NCI-H446 treated with DMSO at 0.1 percent for 48 hours (cell line): ENCODE measurements at places on chromosomes 11 and 22.

DNA sequence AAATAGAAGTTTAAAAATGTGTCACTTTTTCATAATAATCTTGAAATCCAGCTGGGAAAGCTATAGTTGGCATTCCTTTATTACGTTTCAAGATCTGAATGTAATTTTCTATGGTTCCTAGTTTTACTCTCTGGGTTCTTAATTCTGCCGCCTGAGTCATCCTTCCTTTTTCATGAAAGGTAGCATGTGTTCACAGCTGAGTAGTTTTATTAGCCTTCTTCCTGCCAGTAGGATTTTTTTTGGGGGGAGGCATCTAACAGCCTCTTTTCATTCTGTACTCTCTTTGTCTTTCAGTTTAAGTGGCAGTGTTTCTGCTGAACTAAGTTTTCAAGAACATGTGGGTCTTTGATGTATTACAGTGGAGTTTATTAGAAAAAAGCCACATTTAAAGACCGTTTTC, 36.5 kb downstream of the OR2AG2 start:
- DNase-seq, result no peak

DNA sequence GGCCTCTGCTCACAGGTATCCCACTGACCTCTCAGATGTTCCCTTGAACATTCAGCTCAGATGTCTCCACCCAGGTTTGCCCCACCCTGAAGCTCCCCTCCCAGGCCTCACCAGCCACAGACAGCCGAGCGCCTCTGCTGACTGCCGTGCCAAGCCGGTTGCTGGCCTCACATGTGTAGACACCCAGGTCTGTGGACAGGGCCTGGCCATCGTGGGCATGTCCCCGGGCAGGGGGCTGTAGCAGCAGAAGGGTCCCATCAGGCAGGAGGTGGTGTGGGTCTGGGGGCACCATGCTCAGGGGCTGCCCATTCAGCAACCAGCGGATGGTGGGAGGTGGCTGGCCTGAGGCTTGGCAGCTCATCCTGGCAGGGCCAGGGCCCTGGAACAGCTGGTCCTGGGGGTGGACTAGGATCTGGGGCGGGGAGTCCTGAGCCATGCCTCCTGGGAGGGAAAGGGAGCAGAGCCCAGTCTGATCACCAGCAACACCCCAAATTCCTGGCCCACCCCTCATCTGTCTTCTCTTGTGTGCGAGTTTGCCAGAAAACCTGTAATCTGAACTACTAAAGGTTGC, 759 bp downstream of the ROBO4 start:
- DNase-seq, result no peak

GRCh38 chr11:107547961-107548360, 17.6 kb downstream of the ALKBH8 start:
- DNase-seq, result no peak

DNA sequence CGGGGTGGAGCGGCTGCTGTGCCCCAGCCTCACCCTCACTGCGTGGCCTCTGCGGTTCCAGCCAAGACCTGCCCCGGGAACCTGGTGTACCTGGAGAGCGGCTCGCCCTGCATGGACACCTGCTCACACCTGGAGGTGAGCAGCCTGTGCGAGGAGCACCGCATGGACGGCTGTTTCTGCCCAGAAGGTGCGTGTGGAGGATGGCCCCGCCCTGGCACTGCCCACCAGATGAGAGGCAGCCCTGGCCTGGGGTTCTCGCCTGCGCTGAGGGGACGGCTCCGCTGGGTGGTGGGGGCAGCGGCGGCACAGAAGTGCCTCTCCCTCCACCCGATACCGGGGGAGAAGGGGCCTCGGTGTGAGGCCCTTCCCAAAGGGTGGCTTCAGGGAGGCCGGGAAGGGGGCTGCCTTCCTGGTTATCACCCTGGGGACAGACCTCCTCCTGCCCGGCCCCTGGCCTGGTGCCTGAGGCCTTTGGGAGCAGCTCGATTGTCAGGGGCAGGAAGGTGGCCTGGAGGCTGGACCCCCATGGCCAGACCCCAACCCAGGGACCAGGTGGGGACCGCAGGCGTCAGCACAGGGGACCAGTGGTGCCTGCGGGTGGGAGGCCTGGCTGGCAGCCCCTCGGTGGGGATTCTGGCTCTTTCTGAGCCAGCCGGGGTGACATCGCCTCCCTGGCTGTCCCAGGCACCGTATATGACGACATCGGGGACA, 7.1 kb downstream of the MUC2 start:
- no peak for DNase-seq

- DNase-seq, result peak; percentile 88
These were observed 5.5 kb downstream of the CSNK2A3 start for GRCh38 chr11:11347592-11347991.

GRCh38 chr11:66124564-66124963, 54.5 kb downstream of the PACS1 start:
- no peak for DNase-seq

DNA sequence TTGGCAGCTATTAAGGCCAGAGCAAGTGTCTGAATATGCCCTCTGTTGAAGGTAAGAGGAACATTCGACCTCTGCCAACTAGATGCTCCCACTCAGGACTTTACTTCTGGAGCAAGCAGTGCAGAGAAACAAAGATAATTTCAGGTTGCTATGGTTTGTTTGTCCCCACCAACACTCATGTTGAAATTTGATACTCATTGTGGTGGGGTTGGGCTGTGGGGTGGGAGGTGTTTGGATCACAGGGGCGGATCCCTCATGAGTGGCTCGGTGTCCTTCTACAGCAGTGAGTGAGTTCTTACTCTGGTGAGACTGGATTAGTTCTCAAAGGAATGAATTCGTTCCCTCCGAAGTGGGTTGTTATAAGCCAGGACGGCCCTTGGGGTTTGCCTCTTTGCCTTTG, 12.0 kb downstream of the OR8A1 start:
- no peak for DNase-seq

DNA sequence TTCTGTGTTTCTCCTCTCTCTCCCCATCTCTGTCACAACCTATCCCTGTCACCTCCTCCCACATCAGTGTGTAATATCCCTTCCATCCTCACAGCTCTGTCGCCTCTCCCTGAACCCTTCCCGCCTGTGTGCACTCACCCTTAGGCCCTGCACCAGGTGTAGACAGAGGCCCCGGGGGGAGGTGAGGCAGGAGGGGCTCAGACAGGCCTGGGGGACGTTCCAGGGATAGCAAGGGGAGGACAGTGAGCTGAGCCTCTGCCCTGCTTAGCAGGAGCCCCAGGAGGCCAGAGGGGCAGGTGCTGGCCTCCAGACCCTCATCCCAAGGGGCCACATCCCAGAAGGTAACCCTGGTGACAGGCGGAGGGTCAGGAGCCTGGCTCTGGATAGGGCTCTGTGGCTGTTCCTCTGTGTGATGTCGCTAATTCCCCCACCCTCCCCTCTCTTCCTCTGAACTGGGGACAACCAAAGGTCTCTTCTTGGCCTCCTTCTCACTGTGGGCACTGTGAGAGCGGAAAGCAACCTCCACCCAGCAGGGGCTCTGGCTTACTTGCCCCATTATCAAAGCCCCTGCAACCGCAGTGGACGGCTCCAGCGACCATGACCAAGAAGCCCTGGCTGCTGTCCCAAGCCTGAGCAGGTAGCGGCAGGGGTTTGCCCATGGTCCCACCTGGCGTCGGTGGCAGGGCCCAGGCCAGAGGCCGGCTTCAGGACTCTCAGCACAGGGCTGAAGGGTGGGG, 35.7 kb downstream of the KCNJ4 start:
- DNase-seq, result no peak

DNA sequence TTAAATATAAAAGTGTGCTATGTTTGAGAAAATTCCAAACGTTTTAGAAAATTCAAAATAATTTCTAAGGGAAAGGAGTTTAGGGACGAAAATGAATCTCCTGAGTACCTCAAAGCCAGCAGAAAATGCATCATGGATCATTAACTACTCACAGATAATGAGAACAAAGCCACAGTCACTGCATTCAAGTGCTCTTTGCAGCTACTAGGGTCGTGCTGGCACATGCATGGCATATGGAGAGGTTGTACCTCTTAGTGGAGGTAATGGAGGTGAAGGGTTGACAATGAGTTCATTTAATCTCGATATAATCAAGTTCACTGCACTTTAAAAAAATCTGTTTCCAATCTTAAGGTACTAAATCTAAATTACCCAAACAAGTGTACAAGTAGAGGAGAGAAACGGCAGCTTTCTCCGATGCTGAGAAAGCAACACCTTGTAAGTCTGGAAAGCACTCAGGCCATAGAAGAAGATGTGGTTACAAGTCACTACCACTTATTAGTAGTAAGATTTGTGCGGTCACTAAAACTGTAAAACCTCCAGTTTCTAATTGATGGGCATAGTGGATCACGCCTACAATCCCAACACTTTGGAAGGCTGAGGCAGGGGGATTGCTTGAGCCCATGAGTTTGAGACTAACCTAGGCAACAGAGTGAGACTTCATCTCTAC, 261.1 kb upstream of the ANO3 start:
- DNase-seq, result no peak

- DNase-seq, result no peak
These were observed 36.1 kb upstream of the ADSL start for GRCh38 chr22:40310081-40310767.

DNA sequence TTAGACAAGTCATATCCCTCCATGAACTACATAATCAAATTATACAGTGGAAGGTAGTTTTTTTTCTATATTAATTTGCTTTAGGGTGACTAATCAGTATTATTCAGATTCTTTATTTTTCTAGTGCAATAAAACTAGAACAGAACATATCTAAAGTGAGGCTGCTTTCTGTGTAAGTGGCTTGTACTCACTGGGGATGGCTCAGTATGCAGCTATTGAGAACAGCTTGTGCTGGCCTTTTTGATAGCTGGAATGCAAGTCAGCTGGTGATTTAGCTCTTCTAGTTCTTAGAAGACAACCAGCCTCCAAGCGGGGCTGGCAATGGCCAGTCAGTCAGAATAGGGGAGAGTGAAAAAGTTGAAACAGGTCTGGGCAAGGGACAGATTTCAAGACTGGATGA, 119.4 kb downstream of the BLID start:
- DNase-seq, result no peak

GRCh38 chr11:2565447-2566222, 120.8 kb downstream of the KCNQ1 start:
- no peak for DNase-seq

GRCh38 chr11:3886985-3887384, 31.5 kb downstream of the STIM1 start:
- no peak for DNase-seq

- no peak for DNase-seq
These were observed 13.4 kb upstream of the GRK2 start for GRCh38 chr11:67252831-67253239.

GRCh38 chr11:109604481-109605400, 182.8 kb downstream of the C11orf87 start:
- peak; percentile 84 for DNase-seq

- DNase-seq, result peak; percentile 81
These were observed 10.0 kb downstream of the SDF2L1 start for GRCh38 chr22:21652010-21652546.

- DNase-seq, result no peak
These were observed 1205.4 kb downstream of the TBC1D22A start for GRCh38 chr22:47967831-47968230.

DNA sequence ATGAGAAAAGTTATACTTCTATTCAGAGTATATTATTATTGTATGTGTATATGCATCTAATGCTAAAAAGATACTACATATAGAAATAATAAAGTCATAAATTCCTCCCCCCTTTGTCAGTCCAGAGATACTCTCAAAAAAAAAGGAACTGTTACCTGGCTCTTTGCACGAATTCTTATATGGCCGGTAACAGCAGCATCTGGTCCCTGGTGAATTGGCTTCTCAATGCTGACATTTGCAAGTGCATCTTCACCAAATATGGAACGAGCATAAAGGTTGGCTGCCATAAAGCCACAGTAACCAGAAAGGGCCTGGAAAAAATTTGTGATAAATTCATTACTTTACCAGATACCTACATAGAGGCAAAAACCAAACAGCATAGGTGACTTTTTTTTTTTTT, 41.2 kb downstream of the COPB1 start:
- DNase-seq, result no peak

DNA sequence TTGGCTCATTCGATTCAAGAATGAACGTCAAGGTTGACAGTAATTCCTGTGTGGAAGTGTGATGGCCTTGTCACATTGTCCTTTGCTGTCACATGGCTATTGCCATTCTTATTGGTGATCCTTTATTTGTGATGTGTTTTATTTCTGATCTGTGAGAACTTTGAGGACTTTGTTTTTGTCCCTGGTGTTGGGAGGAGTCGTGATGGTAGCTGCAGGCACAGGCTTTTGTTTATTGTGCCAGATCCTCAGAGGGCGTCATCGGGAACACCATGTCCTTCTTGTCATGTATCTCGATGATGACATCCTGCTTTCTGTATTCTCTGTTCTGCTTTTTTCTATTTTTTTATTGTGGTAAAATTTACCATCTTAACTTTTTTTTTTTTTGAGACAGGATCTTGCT, 5.6 kb downstream of the PICK1 start:
- no peak for DNase-seq

GRCh38 chr11:18878211-18878610, 61.0 kb downstream of the MRGPRX1 start:
- no peak for DNase-seq

GRCh38 chr11:79108851-79109250, 332.0 kb downstream of the TENM4 start:
- no peak for DNase-seq

DNA sequence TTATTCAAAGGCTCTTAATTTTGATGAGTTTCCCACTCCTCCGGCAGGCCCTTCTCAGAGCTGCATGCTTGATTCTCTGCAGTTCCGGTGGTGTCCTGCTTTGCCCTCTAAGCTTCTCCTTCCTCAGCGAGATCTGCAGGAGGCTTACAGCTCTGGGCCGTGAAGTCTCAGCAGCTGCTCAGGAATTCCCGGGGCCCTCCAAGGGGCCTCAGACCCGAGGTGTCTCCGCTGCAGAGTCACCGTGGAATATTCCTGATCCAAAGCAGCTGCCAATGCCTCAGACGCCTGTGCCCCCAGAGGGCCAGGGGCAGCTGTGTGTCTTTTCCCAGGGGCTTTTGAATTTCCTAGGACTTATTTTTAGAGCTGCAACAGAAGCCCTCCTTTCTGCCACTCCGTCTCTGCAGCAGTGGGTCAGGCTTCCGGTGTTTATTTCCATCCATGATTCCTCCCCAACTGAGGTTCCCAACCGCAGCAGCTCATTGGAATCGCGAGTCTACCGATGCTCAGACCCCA, 37.2 kb downstream of the RPS6KA4 start:
- no peak for DNase-seq

GRCh38 chr11:125263268-125263790, 98.8 kb downstream of the PKNOX2 start:
- no peak for DNase-seq

DNA sequence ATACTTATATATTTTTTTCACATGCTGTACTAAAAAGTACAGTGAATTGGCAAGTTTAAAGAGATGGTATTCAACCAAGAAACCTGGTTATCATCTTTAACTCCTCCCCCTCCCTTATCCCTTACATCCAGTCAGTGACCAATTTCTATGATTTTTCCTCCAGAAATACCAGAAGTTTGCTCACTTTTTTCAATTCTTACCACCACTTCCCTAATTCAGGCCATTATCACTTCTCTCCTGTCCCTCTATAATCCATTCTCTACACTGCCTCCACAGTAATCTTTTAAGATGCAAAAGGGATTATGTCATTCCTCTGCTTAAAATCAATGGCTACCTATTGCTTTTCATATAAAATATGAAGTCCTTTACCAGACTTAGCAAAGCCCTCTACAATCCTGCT, 62.8 kb downstream of the CEP57 start:
- DNase-seq, result no peak

GRCh38 chr11:130909650-130910049, 6.6 kb downstream of the SNX19 start:
- DNase-seq, result no peak

- no peak for DNase-seq
These were observed 886.4 kb downstream of the BRD1 start for GRCh38 chr22:48941033-48941902.

GRCh38 chr11:13781153-13781552, 112.7 kb downstream of the FAR1 start:
- no peak for DNase-seq
